ENCODE measurements at places on chromosomes 2 and 18.

DNA sequence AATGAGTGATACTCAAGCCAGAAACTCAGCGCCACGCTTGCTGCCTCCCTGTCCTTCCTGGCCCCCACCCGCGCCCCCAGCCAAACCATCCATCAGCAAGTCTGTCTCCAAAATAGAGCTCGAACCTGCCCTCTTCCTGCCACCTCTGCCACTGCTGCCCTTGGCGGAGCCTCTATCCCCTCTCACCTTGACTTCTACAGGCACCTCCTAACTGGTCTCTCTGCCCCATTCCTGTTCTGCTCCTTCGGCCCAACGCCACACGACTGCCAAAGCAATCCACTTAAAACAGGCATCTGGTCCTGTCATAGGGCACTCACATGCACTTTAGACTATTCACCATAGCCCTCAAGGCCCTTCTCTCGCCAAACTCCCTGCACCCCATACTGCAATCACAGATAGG is 210.3 kb upstream of the SMAD2 start:
- no peak for DNase-seq

DNA sequence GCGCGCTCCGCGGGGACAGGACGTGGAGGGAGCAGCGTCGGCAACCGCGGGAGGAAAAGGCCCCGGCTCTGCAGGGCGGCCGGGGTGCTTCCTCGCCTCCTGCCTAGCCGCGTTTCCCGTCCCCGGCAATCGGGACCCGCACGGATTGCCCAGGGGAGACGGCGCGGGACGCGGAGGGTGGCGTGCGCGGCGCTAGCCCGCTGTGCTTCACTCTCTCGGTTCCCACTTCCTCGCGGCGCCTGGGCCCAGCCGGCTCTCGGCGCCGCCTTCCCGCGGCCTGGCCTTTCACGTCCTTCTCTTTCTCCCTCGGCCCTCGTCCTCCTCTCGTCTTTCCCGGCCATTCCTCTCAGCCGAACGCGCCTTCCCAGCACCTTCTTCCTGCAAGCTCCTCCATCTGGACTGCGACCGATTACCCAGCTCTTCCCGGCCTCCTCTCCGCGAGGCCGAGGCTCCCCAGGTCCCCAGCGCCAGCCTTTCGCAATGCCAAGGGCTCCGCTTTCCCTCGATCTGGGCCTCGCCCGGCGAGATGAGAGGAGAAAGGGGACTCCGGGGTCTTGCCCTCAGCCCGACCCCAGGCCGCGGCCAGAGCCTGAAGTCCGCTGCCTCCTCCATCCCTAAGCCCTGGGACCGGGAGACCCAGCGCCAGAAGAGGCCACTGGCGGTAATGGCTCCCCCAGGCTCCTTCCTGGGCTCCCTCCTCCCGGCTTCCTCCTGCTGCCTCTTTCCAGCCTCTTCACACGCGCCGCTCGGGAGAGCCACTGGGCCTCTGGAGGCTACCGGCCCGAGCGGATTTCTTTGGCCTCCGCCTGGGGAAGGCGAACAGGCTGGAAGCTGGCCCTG is 34.3 kb upstream of the ATP6V1B1 start:
- peak; percentile 44 for DNase-seq

DNA sequence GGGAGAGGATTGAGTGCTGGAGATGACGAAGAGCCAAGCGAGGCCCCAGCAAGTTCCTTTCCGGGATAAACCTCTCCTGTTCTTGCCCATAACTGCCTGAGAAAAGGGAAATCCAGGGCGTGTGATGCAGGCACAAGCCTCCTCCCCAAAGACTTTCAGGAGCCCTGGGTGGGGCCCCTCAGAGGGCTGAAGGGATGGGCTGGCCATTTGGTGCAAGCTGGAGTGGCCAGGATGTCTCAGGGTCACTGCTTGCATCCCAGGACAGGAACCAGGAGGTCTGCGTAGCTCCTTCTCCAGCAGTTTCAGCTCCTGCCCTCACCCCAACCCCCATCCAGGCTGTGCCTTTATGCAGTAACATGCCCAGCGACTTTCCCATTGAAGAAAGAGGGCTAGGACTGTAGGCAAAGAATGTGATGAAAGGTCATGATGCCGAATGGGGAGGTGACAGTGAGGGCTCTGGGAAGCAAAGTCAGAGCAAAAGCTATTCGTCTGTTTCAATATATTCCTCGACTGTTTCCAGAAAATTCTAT is 80.2 kb downstream of the PXDN start:
- no peak for DNase-seq

GRCh38 chr2:112705575-112705974 is 15.2 kb upstream of the NT5DC4 start:
- no peak for DNase-seq

GRCh38 chr2:24945907-24946306 is 25.8 kb downstream of the DNAJC27 start:
- DNase-seq = no peak

- no peak for DNase-seq
These were observed 267.5 kb downstream of the PIK3C3 start for GRCh38 chr18:42222557-42222956.

DNA sequence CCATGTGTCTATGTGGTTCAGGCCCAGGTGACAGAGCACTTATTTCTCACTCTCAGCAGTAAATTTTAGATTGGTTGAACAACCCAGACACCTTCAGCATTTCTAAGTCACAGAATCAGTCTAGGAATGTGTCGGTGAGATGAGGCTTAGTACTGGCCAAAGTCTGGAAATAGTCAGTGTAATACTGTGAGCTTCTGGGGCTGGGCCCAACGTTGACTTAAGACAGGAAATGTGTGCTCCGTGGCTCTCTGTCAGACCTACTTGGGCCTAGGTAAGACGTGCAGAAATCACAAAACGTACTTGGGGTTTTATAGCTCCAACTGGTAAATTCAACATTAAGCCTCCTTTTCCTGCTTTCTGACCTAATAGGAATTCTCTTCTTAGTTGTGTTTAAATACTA is 160.3 kb upstream of the COL3A1 start:
- no peak for DNase-seq

GRCh38 chr2:133303150-133303549 is 265.1 kb downstream of the NCKAP5 start:
- peak; percentile 29 for DNase-seq

DNA sequence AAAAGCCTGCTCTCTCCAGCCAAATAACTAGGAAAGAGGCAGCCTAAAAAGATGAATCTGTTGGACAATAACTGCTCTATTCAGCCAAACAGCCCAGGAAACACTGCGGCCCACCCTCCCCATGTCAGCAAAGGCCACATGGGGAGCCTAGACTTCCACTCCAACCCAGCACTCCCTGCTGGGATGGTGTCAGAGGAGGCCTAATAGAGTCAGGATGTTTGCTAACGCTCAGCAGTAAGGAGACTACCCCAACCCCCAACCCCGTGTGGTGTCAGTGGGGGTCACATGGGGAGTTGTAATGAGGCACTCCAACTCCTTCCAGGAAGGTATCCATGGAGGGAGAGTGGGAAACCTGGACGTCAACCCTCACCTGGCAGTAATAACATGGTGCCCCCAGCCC is 41.6 kb downstream of the ZBTB7C start:
- DNase-seq = no peak

GRCh38 chr2:157746234-157746950 is 117.7 kb upstream of the ACVR1C start:
- DNase-seq = peak; percentile 54

- DNase-seq = no peak
These were observed 90.5 kb upstream of the MEX3C start for GRCh38 chr18:51287818-51288508.

DNA sequence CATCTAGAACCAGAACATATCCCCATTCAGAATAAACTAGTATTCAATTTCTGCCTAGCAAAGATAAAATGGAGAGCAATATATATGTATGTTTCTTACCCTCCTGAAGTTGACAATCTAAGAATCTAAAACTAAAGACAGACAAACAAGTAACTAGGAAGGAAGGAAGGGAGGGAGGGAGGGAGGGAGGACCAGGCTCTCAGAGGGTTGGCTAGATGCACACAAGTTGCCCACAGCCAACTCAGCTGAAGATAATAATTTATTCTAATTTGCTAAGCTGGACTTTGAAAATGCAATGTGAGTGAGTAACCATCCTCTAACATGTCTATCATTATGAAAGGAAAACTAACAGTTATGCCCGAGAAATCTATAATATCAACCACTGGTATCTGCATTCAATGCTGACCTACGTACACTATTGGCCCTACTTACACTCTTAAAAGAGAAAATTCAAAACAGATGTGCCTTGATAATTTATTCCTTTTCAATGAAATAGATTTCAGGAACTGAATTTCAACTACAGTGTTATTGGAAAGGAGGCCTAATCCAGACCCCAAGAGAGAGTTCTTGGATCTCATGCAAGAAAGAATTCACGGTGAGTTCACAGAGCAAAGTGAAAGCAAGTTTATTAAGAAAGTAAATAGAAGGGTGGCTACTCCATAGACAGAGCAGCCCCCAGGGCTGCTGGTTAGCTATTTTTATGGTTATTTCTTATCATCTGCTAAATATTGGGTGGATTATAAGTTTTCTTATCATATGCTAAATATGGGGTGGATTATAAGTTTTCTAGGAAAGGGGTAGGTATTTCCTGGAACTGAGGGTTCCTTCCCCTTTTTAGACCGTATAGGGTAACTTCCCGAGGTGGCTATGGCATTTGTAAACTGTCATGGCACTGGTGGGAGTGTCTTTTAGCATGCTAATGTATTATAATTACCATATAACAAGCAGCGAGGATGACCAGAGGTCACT is 288.5 kb upstream of the SLC39A10 start:
- DNase-seq = no peak

- no peak for DNase-seq
These were observed 43.3 kb downstream of the FER1L5 start for GRCh38 chr2:96685577-96686459.

DNA sequence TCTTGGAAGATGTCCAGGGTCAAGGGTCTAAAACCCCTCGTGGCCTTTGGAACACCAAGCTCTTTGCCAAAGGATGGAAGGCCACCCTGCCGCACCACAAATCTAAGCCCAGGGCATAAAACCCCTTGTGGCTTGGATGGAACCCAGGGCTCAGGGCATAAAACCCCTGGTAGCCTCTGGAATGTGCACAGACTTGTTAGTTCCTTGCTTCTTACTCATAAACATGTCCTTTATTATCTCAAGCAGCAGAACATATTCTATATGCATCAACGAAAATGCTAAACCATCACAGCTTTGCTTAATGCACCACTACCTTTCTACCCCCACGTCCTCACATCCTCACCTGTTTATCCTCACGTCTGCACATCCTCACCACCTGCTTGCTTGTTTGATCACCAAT is 998.0 kb downstream of the DSC3 start:
- DNase-seq = no peak
